Activated T-cell treated with anti-CD3 and anti-CD28 coated beads, Interleukin-2, amount 50 U/mL, for 72 hours (primary cell): ENCODE measurements at places on chromosomes 5 and 9.

- H3K36me3 ChIP-seq, result no peaks in the 10 kb centered on the region
- no peak for DNase-seq
- no peak overlapping the region for H3K27ac ChIP-seq
- H3K27me3 ChIP-seq, result no peaks in the 10 kb centered on the region
Measured at GRCh38 chr5:180286-180918, 10.9 kb upstream of the LRRC14B start.

DNA sequence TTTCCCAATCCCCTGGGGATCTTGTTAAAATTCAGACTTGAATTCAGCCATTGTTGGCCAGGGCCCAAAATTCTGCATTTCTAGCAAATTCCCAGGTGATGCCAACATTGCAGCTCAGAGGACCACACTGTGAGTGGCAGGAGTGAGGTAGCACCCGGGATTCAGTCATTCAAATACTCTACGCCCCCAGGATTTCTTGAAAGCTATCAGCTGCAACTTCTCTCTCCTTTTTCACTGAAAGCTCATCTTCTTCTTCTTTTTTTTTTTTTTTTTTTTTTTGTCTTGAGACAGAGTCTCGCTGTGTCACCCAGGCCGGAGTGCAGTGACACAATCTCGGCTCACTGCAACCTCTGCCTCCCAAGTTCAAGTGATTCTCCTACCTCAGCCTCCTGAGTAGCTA is 19.3 kb upstream of the ANKH start:
- no peaks in the 10 kb centered on the region for H3K27me3 ChIP-seq
- no peaks in the 10 kb centered on the region for H3K4me1 ChIP-seq
- H3K36me3 ChIP-seq, result no peaks in the 10 kb centered on the region

DNA sequence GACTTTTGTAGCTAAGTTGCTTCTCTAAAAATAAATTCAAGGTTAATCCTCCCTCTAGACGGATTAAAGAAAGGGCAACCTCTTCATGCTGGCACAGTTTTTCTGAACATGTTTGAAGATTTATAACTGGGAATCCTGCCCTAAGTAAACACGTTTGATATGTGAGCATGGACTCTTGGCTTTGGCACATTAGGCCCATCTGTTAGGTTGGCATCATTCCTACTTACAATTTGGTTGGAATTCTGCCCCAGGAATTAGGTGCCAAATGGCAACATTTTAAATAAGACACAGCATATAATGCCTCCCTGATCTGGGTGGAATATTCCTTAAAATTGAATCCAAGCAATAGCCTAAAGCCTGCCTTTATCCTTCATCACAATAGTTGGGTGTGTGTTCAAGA is 372.3 kb upstream of the CDH18 start:
- H3K4me1 ChIP-seq, result no peaks in the 10 kb centered on the region
- no peak overlapping the region for H3K4me3 ChIP-seq
- no peaks in the 10 kb centered on the region for H3K36me3 ChIP-seq
- H3K27ac ChIP-seq, result no peak overlapping the region

- no peak for DNase-seq
- no peaks in the 10 kb centered on the region for H3K27me3 ChIP-seq
- no peak overlapping the region for H3K27ac ChIP-seq
- H3K4me1 ChIP-seq, result peaks cover 8% of the 10 kb centered on the region
- no peak overlapping the region for H3K4me3 ChIP-seq
Measured at GRCh38 chr9:785997-786396, 55.5 kb upstream of the DMRT1 start.

- no peaks in the 10 kb centered on the region for H3K36me3 ChIP-seq
- H3K4me3 ChIP-seq, result peak overlapping the region; percentile 97
- DNase-seq, result no peak
- no peak overlapping the region for H3K27ac ChIP-seq
Measured at GRCh38 chr9:113222482-113222841, 1.1 kb downstream of the SLC31A1 start.

DNA sequence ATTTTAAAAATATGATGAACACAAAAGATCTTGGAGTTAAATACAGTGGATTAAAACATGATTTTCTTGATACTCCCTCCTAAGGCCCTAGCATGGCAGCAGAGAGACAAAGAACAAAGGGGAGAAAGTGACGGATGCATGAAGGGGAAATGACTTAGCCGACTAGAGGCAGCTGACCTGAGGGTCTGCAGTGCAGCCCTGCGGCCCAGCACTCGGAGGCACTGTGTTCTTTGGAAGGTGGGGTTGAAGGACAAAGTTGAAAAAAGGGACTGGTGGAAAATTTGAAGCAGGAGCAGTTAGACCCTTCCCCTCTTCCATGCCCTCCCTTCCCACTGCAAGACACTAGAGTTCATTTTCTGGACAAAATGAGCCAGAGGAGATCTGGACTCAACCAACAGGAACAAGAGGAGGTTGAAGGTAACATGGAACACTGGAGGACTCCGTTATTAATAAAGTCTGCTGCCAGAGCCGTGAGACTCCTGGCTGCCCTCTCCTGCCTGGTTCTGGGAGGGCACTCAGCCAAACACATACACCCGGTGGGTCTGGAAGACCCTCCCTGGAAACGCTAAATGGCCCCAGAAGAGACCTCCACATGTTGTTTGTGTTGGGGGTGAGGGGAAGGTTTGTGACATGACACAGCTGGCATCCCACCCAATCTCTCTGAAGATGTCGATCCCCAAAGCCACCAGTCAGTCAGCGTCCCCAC is 98.1 kb downstream of the JMY start:
- no peak overlapping the region for H3K4me3 ChIP-seq
- H3K27me3 ChIP-seq, result peaks cover 11% of the 10 kb centered on the region
- peaks cover 4% of the 10 kb centered on the region for H3K36me3 ChIP-seq
- no peak overlapping the region for H3K27ac ChIP-seq

DNA sequence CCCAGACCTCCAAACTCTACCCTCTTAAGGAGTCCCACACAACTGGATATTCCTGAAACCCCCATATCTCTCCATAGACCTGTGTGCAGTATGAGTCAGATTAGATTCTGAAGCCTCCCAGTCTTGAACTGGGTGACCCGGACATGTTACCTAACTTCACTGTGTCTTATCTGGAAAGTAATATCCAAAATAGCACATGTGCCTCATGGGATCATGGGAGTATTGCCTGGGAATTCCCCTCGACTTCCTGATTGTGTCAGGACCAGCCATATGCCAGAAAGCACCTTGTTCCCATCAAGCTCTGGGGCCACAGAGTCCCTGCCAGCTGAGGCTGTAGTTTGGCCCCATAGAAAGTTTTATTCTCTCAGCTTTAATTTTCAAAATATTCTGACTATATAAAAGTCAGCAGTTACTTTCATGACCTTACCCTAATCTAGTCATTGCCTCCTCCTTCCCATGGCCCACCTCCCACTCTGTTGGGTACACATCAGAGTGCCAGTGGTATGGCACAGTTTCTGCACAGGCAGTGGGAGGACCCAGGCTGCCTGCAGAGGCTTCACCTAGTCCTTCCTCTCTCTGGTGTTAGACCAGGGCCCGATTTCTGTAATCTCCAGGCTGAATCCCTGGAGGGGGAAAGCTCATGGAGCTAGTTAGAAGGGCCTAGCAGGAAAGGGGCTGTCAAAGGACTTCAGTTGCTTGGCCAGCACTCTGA is 19.5 kb upstream of the B4GALT1 start:
- H3K27me3 ChIP-seq, result peaks cover 8% of the 10 kb centered on the region
- no peaks in the 10 kb centered on the region for H3K36me3 ChIP-seq
- H3K4me1 ChIP-seq, result peaks cover 10% of the 10 kb centered on the region
- no peak overlapping the region for H3K27ac ChIP-seq
- no peak for DNase-seq

DNA sequence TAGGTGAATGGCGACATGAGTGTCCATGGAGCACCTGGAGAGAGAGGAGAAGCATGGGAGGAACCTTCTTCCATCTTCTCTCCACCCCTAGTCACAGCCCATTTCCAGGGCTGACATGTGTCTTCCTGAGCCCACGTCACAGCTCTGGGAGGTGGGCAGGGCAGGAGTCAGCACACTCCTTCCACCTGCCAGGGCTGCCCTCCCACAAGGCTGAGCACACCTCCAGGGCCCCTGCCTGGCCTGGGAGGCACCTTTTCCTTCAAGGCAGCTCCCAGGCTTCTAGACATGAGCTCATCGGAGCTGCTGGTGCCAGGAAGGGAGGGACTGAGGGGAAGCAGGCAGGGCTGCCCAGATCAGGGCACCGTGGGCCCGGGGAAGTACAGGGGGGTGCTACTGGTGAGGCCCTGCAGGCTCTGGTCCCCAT is 13.6 kb upstream of the SYNPO start:
- H3K27ac ChIP-seq, result no peak overlapping the region
- H3K4me1 ChIP-seq, result peaks cover 18% of the 10 kb centered on the region

DNA sequence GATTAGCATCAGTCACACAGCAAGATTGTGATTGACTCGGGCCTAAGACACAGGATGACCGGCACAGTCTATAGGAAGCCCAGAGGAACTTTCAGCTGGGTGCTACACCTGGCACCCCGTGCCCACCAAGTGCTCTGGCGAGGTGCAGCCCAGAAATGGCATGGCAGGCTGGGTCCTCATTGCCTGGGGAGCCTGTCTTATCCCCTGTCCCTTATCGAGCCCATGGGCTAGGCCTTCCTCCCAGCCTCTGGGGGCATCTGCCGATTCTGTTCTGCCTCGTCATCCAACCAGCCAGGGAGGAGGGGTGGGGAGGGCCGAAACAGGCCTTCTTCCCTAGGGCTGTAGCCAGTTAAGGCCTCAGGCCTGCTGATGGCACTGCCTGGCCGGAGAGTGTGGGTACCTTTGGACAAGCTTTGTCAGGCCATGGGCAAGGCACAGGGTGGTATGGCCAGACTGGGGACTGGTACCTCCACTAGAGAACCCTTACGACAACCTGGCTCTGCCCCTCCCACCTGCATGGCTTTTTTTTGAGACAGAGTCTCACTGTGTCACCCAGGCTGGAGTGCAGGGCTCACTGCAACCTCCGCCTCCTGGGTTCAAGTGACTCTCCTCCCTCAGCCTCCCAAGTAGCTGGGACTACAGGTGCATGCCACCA is 1.6 kb downstream of the GRK6 start:
- H3K36me3 ChIP-seq, result peaks cover 4% of the 10 kb centered on the region
- H3K27ac ChIP-seq, result peak overlapping the region; percentile 81
- peaks cover 60% of the 10 kb centered on the region for H3K4me1 ChIP-seq
- H3K27me3 ChIP-seq, result no peaks in the 10 kb centered on the region

GRCh38 chr5:16918156-16918555 is 17.9 kb downstream of the MYO10 start:
- peaks cover 8% of the 10 kb centered on the region for H3K27me3 ChIP-seq
- no peak overlapping the region for H3K4me3 ChIP-seq
- peaks cover 7% of the 10 kb centered on the region for H3K4me1 ChIP-seq
- no peak overlapping the region for H3K27ac ChIP-seq
- no peak for DNase-seq

- no peak overlapping the region for H3K4me3 ChIP-seq
- no peak for DNase-seq
- H3K36me3 ChIP-seq, result no peaks in the 10 kb centered on the region
- H3K4me1 ChIP-seq, result no peaks in the 10 kb centered on the region
- no peak overlapping the region for H3K27ac ChIP-seq
- no peaks in the 10 kb centered on the region for H3K27me3 ChIP-seq
Measured at GRCh38 chr9:83147315-83148149, 84.6 kb upstream of the RASEF start.

GRCh38 chr5:174642816-174643405 is 81.5 kb upstream of the MSX2 start:
- H3K27ac ChIP-seq, result no peak overlapping the region
- DNase-seq, result no peak
- H3K4me3 ChIP-seq, result no peak overlapping the region
- H3K4me1 ChIP-seq, result no peaks in the 10 kb centered on the region
- H3K36me3 ChIP-seq, result no peaks in the 10 kb centered on the region

GRCh38 chr9:96383165-96383942 is at the start of gene SLC35D2:
Gene SLC35D2, minus strand, starts transcription at chr9:96383711. Its CDS starts 77 bp downstream, at chr9:96383634.
- H3K27me3 ChIP-seq, result no peaks in the 10 kb centered on the region
- H3K4me1 ChIP-seq, result peaks cover 23% of the 10 kb centered on the region
- peak within 1 kb of the TSS; percentile 92 for H3K4me3 ChIP-seq
- DNase-seq, result peak; percentile 12
- H3K27ac ChIP-seq, result peak within 1 kb of the TSS; percentile 91

DNA sequence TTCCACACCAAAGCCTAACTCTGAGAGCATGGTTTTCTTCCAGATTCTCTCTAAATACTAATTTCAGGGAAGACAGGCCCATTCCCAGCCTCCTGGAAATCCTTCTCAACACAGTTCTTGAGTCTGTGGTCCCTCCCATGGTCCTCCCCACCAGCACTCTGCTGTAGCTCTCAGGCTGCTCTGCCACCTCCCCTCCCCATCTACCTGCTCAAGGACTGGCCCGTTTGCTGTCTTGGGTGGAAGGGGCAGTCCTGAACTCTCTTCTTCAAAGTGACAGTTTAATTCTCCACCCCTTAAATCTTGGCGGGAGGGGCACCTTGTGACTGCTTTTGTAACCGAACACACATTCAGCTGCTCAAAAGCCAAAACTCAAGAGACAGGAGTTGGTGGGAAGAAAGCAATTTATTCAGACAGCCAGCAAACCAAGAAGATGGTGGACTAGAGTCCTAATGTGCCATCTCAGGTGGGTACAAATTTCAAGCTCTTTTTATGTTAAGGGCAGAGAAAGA is 7.6 kb upstream of the LCN15 start:
- no peak overlapping the region for H3K4me3 ChIP-seq
- peaks cover 3% of the 10 kb centered on the region for H3K36me3 ChIP-seq
- peaks cover 8% of the 10 kb centered on the region for H3K4me1 ChIP-seq
- DNase-seq, result no peak
- peaks cover 18% of the 10 kb centered on the region for H3K27me3 ChIP-seq

DNA sequence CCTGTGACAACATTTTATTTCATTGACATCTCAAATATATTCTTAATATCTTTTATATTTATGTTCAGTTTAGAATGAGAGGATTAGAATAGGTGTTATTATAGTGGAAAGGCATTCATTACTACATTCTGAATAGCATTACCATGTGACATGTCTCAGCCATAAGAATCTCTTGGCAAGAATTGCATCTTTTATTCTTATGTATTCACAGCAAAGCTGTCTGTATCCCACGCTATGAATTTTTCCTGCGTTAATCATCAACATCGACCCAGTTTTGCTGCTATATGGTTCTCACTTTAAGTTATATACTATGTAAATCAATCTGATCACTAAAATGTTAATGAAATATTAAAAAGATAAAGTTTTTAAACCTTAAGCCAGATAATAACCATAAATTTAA is 248.6 kb downstream of the TMEM232 start:
- no peaks in the 10 kb centered on the region for H3K27me3 ChIP-seq
- DNase-seq, result no peak
- no peaks in the 10 kb centered on the region for H3K36me3 ChIP-seq
- H3K4me3 ChIP-seq, result no peak overlapping the region
- no peaks in the 10 kb centered on the region for H3K4me1 ChIP-seq

- no peak overlapping the region for H3K27ac ChIP-seq
- no peak overlapping the region for H3K4me3 ChIP-seq
- no peaks in the 10 kb centered on the region for H3K27me3 ChIP-seq
- no peaks in the 10 kb centered on the region for H3K4me1 ChIP-seq
- H3K36me3 ChIP-seq, result peaks cover 2% of the 10 kb centered on the region
- DNase-seq, result no peak
Measured at GRCh38 chr5:165779505-165779904, 2274.1 kb downstream of the MAT2B start.

DNA sequence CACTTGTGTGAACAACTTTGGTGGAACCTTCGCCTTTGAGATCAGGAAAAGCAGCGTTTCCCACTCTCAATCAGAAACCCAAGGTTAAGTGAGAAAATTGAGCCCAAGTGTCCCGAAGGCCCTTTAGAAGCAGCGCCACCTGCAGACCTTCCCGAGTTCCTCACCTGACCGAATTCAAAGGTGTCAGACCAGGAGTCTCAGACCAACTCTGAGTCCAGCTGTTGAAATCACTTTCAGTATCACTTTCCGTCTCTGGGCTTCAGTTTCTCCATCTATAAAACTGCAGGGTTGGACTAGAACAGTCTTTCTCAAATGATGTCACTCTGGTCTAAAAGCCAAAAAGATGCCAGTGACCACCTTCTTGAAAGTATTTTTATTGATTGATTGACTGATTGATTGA is 31.7 kb upstream of the GRHPR start:
- H3K27me3 ChIP-seq, result no peaks in the 10 kb centered on the region
- H3K4me1 ChIP-seq, result no peaks in the 10 kb centered on the region
- no peaks in the 10 kb centered on the region for H3K36me3 ChIP-seq
- H3K4me3 ChIP-seq, result no peak overlapping the region
- no peak overlapping the region for H3K27ac ChIP-seq
